GM19239 (cell line): ENCODE measurements at places on chromosomes 6 and 20.
A peak's percentile ranks its signal among the peaks of the same experiment; 100 is the strongest.

DNA sequence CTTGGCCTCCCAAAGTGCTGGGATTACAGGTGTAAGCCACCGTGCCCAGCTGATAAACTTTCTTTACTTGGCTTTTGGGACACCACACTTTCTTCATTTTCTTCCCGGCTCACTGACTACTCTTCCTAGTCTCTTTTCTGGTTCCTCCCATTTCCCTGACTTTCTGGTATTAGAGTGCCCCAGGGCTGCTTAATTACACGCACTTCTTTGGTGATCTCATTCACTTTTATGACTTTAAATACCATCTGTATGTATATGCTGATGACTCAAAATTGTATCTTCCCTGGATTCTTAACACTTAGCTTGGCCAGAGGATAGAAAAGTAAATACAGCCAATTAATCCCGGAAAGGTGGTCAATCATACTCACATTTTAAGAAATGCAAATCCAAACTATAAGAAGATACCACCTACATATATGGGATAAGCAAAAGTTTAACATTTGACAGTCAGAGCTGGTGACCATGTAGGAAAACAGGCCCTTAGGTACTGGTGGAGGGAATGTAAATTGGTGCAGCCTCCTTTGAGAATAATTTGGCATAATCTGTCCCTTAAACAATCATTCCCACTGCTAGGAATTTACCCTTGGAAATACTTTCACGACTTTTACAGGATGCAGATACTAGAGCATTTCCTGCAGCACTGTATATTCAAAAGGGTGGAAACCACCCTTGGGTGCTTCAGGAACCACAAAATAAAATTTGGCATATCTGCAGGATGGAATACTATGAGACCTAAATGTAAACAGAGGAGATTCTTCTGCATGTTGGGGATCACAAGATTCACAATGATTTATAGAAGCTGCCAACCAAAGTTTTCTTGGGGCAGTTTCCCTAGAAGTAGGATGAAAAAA, 9.4 kb upstream of the NANP start:
- DNase-seq, result no peak

- DNase-seq, result no peak
These were observed 156.8 kb upstream of the MLN start for GRCh38 chr6:33960345-33961313.

- DNase-seq, result no peak
These were observed 320.1 kb upstream of the PRND start for GRCh38 chr20:4401601-4402000.

DNA sequence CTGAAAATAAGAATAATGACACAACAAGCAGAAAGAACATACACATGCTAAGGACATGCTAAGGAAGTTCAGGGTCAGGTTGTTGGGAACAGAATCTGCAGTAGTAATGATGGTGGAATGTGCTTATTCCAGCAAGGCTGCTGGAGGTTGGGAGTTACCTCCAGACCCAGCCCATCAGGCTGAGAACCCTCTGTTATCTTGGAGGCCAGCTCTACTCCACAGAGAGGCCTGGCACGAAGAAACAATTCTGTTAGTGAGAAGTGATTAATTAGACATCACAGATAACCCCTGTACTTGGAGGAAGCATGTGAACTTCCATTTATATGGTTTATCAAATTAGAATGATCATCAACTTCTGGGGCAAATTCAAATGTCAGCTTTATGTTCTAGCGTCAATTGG, 22.1 kb upstream of the ARHGAP18 start:
- no peak for DNase-seq

DNA sequence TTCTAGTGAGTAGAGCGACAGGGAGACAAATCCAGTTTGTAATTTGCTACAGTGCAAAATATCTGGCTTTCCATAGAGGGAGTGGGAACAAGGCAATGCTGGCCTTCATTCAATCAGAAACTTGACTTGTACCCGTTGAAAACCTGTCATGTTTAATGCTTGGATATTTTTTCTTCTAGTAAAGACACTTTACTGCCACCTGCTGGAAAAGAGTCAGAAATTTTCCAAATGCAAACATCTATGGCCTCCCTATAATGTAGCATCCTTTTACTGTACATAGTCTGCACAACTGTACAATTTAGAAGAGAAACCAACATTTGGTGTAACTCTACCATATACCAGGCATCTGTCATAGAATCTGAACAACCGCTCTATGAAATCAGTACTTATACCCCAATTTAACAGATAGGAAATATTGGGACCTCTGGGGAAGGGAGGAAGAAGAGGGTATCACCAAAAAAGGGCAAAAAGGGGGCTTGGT, 16.7 kb upstream of the TBC1D20 start:
- peak; percentile 34 for DNase-seq

GRCh38 chr20:56359212-56360132, 698 bp downstream of the FAM210B start:
- peak; percentile 13 for DNase-seq

DNA sequence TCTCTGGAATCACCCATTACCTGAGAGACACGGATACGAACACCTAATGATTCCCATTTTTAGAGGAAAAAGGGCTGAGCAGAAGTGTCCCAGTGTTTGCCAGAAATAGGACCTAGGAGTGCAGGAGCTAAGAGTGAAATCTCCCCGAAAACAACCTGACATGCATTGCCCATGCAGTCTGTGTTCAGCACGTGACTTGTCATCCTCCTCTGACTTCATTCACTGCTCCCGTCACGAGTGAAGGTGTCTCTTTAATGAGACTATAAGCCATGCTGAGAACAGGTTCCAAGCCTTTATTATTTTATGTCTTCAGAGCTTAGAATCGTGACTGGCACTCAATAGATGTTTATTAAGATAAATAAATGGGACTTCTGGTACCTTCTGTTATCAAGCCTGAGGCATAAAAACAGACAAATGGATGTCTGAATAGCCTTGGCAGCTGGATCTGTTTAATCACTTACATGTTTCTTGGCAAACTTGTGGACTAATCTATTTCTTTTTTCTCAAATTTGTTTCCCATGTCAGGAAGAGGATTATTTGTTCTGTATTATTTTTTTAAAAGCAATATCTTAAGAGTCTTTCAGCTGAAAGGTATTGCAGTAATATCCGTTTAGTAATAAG, 3.7 kb upstream of the MLIP start:
- no peak for DNase-seq

DNA sequence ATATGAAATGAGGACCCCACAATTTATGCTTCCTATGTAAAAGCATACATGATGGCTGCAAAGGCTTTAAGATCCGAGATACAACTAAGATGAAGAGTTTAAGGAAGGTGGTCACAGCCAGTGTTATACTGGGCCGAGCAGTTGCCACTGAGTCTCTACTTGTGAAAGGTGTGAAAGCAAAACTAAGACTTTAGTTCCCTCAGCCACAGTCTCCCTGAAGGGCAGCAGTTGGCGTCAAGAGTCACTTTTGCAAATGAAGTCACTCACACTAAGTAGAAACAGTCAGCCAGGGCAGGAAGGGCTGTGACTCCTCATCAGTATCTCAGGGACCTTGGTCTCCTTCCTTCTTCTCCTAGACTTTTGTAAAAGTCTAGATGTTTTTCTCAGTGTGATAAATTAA, 191.6 kb upstream of the MCHR2 start:
- DNase-seq, result no peak

DNA sequence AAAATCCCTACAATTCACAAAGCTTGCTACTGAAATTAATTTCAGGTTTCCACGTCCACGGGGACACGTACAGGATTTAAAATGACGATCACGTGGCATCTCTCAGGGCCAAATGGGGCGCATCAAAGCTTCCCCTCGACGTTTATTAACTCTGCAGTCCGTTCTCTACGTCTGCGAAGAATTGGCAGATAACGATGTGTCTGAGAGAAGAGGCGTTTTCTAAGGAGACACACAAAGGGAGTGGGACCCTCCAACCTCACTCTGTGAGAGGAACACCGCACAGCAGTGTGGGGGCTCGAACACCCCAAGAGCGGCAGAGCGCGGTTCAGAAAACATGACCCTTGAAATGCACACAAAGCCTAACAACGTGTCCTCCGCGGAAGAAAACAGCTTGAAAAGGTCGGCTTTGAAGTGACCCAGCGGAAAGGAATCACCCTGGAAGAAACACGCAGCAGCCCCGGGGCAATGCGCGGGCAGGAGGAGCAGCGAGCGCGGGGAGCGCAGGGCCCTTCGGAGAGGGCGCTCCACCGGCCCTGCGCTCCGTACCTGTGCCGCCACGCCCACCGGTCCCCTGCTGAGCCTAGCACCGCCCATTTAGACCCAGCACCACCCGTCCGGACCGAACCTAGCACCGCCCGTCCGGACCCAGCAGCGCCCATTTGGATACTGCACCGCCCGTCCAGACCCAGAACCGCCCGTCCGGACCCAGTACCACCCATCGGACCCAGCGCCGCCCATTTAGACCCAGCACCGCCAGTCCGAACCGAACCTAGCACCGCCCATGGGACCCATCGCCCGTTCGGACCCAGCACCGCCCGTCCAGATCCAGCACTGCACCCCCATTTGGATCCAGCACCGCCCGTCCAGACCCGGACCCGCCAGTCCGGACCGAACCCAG, 1.1 kb upstream of the AFDN start:
- no peak for DNase-seq

GRCh38 chr6:20589266-20589665, 55.0 kb downstream of the CDKAL1 start:
- no peak for DNase-seq

GRCh38 chr6:88268508-88268907, 102.4 kb upstream of the CNR1 start:
- DNase-seq, result no peak

DNA sequence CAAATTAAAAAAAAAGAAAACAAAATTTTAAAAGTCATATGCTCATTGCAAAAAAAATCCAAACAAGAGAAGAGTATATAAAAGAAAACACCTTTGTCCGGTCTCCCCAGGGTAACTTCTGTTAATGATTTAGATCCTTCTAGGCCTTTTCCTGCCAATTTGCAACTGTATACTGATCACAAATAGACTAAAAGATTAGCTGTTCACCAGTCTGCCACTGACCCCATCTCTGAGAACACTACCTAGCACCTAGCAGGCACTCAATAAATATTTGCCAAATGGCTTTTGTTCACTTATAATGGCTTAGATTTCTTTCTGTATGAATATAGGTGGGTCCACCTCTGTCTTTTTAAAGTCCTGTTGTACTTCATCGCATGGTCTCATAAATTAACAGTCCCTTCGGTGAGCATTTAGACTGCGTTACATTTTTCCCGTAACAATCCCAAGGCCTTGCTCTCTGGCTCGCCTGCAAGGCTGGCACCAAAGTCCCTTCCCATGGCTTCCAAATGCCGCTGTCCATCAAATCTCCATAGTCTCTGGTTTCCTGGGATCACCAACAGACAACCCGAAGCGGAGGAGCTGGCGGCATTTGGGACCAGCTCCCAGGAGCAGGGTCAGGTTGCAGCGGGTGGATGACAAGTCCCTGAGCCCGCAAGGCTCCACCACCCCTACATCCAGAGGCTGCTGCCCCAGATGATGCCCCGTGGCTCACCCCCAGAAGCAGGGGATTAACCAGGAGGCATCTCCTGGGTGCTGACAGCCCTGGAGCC, 11.8 kb downstream of the JPH2 start:
- no peak for DNase-seq

- DNase-seq, result no peak
These were observed 125.2 kb downstream of the HIVEP2 start for GRCh38 chr6:142819603-142820337.

GRCh38 chr6:18265787-18266522, 1.6 kb upstream of the DEK start:
- no peak for DNase-seq

DNA sequence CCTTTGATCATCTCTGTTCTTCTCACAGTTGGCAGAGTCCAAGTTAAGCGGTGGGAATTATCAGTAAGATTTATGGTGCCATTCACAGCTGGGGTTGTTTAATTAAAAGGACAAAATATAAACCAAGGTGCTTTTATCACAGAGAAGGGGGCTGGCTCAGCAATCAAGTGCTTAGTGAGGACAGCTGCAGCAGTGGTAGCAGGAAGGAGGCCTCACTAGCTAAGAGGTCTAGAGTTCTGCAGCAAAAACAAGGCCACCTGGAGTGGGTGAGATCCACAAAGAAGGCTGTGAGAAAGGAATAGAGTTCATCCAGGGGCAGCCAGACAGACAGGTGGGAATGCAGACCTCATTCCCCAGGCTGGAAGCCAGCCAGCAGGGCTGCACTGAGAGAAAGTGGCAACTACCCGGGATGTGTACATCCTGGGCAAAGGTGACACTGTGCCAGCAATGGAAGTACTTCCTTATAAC, 37.1 kb downstream of the PIGU start:
- DNase-seq, result no peak

DNA sequence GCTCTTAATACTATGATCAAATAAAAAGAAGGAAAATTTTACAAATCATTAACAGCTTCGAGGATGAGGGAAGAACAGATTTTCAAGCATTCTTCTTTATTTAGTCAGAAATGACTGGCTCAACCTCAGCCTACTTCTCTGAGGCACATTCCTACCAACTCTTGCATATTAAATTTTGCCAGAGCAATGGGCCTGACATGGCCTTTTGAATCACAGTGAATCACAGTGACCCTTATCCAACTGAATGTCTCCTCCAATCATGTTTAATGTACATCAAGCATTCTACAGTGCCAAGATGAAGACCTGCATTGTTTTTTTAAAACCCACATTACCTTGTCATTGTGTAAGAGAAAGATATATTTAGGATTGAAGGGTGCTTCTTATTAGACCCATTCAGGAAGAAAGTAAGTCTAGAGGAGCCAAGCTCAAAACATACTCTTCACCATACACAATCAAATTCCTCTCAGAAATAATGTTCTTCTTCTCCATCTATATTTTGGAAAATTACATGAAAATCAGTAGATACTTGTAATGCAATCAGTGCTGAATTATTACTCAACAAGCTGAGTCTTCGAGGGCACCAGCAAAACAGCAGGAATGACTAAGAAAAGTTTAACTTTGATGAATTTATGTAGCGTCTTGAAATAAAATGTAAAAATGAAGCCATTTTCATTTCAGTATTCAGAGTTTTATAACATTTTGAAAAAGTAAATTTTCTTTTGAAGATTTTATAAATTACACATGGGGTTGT, 44.1 kb upstream of the MOXD1 start:
- no peak for DNase-seq

DNA sequence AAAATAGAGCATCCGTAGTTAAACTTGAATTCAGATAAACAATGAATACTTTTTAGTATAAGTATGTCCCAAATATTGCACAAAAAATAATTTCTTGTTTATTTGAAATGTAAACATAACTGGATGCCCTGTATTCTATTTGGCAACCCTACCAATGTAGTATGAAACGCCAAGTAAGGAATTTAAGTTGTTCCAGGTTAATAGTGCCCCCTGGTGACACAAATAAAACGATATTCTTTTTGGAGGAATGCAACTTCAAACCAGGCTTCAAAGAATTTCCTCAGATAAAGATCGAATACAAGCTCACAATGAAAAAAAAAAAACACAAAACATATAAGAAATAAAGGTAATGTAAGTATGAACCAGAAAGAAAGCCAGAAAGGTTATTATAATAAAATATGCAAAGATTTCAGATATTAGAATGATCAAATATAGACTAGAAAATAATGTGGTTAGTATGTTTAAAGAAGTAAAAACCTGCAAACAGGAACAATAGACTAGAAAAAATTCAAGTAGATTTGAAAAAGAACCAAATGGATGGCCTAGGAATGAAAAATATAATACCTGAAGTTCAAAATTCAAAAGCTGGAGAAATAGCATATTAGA, 18.4 kb upstream of the AKAP7 start:
- no peak for DNase-seq
